Activated CD8-positive, alpha-beta memory T cell treated with anti-CD3 and anti-CD28 coated beads for 24 hours (primary cell): ENCODE measurements at places on chromosomes 12 and 14.

DNA sequence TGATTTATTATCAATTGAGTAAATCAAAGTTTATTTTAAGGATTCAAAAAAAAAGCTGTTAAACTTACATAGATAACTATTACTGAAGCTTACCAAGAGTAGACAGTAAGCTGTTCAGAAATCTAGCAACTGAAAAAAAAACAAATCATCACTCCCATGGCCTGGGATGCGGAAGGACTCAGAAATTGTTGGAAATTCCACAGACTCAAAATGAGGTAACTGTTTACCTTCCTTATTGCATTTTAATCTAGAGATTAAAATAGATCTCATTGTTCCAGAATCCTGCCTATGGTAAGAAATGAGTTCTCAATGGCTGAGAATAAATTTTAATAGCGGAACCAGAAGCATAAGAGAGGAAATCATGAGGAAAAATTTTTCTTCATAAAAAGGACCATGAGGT lies 87.2 kb downstream of the PPM1H start:
- DNase-seq, result no peak

DNA sequence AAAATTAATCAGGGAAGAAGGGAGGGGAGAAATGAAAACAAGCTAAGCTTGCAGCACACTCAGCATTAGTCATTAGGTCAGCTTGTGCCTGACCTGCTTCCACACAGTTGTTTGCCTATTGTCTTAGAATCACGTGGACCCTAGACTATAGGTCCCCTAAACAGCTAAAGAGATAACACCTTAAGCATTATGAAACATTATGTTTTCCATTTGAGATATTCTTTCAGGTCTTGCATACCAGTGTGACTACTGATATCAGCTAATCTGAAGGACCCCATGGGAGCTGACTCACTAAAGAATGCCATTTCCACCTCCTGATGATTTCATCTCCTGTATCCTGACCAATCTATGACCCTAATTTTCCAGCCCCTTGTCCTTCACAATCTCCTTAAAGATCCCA lies 154.1 kb upstream of the FUT8 start:
- no peak for DNase-seq

DNA sequence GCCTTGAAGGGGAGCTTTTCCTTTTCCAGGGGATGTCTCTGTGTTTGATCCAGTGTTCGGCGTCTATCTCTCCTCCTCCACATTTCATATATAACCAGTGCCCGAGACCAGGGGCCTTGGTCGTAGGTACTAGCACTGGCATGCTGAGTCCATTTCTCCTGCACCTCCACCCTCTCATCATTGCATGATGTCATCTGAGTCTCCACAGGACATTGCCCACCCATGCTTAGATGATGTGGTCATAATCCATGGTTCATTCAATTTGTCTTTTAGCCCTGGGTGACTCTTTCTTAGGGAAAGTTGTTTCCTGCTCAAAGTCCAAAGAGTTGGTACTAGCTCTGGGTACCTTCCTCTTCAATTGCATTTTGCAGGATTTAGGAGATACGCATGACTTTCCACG lies 328.1 kb downstream of the BCL11B start:
- DNase-seq, result no peak

DNA sequence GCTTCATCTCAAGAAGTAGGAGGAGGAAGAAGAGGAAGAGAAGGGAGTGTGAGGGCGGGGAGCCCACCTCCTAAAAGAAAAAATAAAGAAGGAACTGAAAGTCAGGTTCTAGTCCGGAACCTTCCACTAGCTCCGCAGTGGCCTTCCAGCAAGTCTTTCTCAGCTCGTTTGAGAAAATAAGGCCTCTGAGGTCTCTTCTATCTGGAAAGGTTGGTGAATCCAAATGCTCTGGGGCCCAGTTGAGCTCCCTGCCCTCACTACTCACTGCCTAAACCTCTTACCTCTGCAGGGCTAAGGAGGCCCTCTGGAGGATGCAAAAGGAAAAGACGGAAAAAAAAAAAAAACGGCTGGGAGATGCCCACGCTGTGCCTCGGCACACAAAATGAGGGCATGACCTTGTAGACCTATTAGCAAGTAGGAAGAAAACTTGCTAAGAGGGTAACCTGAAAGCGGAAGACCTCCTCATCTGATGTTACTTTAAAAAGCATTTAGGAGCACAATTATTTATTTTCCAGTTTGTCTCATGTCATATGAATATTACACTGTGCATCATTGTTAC lies 35.9 kb downstream of the FBLN5 start:
- peak; percentile 64 for DNase-seq

DNA sequence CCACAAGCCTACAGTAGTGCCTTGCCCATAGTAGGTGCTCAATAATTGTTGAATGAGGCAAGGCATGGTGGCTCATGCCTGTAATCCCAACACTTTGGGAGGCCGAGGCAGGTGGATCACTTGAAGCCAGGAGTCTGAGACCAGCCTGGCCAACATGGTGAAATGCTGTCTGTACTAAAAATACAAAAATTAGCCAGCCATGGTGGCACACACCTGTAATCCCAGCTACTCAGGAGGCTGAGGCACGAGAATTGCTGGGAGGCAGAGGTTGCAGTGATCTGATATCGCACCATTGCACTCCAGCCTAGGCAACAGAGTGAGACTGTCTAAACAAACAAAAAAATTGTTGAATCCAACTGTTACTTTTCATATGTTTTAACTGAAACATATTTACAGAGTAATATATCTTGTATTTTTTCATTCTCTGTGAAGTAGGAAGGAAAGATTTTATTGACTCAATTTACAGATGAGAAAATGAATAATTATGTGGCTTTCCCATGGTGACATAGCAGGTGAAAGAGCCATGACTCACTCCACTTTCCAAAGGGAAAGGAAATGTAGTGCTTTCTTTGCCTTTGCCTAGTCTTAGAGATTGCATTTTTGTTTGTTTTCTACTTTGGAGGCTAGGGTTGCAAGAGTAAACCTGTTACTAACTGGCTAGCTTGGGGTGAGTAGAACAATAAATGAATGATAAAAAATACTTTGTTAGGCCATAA lies 95.4 kb upstream of the SLC38A4 start:
- DNase-seq, result no peak

GRCh38 chr14:92316176-92316575 lies 6.8 kb upstream of the SLC24A4 start:
- no peak for DNase-seq

DNA sequence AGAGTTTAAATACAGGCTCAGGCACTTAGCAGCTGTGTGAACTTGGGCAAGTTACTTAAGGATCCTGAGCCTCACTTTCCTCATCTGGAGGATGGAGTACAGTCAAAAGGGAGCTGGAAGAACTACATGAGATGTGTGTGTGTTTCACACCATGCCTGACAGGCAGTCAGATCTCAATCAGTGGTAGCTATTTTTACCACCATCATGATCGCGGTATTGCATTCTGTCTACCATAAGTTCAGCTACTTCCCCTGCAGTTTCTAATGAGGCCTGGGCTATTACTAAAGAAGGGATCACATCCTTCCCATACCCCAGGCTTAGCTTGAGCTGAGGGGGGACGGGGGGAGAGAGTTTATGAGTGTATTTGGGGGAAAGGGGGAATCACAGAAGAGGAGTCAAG lies 7.0 kb downstream of the AQP6 start:
- no peak for DNase-seq

GRCh38 chr14:64707661-64708060 lies 3.4 kb downstream of the PLEKHG3 start:
- DNase-seq, result no peak

DNA sequence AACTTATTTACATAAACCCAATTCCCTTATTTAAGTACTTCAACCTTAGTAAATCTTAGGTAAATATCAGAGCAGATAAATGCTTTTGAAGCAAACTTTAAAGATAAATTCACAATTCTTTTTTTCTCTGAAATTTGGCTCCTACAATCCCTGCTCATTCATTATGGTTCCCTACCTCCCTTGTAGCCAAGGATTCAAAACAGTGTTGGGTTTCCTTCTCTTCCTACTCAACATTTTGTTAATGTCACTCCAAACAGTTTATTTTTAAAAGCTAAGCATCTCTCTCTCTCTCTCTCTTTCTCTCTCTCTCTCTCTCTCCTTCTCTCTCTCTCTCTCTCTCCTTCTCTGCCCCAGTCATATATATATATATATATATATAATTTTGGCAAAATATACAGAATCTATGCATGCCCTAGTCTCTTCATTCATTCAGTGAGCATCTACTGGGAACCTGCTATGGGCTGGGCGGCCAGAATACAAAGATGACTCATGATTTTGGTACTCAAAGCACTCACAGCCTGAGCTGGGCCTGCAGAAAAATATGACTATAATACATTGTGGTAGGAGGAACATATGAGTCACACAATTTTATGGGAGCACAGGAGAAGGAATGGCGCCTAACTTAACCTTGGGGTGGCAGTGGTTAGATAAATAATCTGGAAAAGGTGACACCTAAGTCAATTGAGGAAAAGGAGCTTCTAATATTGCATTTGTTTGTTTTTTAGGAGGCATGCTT lies 123.7 kb upstream of the DHRS4 start:
- DNase-seq, result no peak

DNA sequence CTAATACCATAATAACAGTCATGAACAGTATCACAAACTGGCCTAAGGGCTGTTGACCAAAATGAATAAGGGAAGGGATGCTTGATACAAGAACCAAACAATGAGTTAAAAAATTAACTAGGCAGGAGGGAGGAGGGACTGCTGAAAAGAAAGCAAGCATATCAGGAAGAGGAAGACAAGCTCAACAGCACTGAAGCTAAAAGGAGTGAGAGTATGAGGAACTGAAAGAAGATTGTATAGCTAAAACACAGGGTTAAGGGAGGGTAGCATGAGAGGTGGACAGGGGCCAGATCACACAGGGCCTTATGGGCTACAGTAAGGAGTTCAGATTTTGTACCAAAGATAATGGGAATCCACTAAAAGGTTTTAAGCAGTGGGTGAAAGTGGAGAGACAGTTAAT lies 34.1 kb downstream of the ITGA7 start:
- no peak for DNase-seq

GRCh38 chr12:103840876-103841689 lies at the start of gene NT5DC3:
TSS of gene NT5DC3 (minus strand) at chr12:103841234. CDS start at chr12:103841156, 78 bp downstream.
- peak; percentile 92 for DNase-seq

GRCh38 chr12:15130541-15130940 lies 90.7 kb downstream of the RERG start:
- no peak for DNase-seq

DNA sequence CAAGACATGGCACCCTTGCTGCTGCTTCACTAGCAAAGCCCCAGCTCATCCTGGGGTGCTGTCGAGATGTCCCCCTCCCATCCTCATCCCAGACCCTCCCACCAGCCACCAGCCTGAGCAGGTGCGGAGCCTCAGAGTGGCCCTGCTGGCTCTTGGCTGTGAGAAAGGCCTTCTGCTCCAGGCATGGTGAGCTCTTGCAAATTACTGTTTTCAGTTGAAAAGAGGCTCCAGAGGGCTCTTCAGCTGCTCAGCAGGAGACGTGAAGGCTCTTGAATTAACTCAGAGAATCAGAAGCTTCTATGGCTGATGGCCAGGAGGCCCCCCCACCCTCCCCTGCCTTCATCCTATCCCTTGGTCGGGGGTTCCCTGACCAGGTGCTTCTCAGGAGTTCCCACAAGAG lies 44.1 kb downstream of the WSCD2 start:
- no peak for DNase-seq

- DNase-seq, result no peak
Measured at GRCh38 chr12:78540606-78541336, 323.8 kb upstream of the SYT1 start.

- DNase-seq, result no peak
Measured at GRCh38 chr12:15180325-15180724, 40.9 kb downstream of the RERG start.

GRCh38 chr14:53306911-53307310 lies 153.8 kb upstream of the DDHD1 start:
- DNase-seq, result no peak

GRCh38 chr12:92218394-92219077 lies 72.9 kb upstream of the BTG1 start:
- DNase-seq, result no peak

DNA sequence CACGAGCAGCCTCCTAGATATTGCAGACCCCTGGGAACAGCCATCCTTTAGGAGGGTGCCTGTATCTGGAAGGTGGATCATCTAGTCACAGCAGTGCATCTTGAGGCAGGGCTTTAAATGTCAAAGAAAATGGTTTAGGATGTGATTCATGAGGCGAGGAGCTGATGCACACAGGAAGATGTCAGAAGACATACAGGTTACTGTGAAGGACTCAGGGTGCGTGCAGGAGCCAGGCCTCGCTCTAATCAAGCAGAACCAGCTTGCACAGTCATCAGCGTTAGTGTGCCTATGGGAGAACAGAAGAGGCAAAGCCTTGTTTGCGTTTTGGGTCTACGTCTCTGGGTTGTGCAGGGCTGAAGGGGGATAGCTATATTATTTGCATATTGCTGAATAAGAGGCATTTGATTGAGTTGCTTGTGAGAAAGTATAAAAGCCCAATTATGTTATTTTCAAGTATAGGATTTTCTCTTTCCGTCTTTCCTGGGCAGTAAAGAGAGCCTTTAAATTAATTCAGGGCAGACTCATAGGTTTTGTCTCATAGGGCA lies 77.3 kb upstream of the RPH3A start:
- no peak for DNase-seq

GRCh38 chr12:126558810-126559209 lies 1493.6 kb downstream of the AACS start:
- DNase-seq, result no peak

- no peak for DNase-seq
Measured at GRCh38 chr14:56487761-56488160, 91.8 kb upstream of the TMEM260 start.

- DNase-seq, result no peak
Measured at GRCh38 chr14:60008042-60008441, 83.7 kb upstream of the PCNX4 start.

DNA sequence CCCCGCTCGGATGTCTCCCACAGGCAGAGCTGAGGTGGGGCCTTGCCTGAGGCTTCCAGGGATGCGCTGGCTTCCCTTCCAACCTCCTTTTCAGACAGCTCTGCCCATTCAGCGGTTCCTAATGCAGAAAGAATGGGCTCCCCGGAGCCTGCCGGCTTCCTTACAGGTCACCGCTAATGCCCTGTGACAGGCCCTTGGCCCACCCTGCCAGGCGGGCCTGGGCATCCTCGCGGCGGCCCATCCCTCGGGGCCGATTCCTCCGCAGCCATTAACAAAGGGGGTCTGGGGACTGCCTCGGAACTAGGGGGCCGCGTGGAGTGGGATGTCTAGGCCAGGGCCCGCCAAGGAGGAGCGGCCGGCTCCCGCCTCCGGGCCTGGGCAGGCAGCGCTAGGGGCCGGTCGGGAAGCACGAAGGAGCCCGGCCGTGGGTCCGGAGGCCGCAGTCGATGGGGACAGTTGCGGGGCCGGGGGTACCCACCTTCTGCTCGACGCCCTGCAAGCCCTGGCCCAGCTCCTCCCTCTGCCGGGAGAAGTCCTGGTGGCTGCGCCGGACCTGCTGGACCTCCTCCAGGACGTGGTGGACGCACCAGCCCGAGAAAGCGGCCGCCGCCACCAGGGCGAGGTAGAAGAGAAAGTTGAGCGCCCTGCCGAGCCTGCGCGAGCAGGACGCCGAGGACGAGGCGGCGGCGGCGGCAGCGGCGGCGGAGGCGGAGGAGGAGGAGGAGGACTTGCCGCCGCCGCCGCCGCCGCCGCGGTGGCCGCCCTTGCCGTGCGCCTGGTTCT lies 738 bp downstream of the CKAP4 start:
- DNase-seq, result peak; percentile 78

- DNase-seq, result no peak
Measured at GRCh38 chr12:71472441-71472911, 32.9 kb downstream of the LGR5 start.

GRCh38 chr14:56633544-56633943 lies 53.9 kb downstream of the TMEM260 start:
- DNase-seq, result no peak

GRCh38 chr14:62710811-62711210 lies 334.4 kb downstream of the KCNH5 start:
- DNase-seq, result no peak
